NCI-H69 (cell line): ENCODE measurements at places on chromosomes 7 and 10.
A peak's percentile ranks its signal among the peaks of the same experiment; 100 is the strongest.

DNA sequence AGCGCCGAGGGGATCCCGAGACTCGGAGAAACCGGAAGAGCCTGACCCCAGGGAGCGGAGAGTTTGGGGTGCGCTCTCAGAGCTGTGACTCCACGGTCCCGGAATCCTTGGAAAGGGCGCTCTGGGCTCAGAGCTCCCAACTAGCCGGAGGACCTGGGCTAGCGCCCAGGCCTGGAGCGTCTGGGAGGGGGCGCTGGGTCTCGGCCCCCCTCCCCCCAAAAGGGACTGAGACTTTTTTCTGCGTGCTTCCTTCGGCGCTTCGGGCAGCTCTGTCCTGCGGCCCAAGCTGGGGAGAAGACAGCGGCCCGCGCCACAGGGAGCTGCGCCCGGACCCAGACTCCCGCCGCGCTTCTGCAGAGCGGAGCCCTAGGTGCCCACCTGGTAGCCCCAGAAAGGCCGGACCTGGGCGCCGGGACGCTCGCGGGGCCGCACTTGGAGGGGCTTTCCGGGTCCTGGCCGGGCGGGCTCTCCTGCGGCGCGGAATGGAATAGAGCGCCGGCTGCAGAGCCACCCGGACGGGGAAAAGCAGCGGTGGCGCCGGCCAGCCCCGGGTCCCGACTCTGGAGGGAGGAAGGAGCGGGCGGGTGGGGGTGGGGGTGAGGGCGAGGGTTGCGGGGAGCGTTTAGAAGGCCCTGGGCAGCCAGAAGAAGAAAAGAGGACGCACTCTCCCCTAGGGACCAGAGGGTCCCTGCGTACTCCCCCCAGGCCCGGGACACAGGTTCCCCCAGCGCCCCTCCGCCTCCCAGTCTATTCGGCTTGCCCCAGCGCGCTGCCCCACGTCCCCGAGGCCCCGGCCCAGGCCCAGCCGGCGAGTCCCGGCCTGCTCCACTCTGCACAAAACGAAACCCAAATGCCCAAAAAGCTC lies 4.7 kb downstream of the ZNF503 start:
- DNase-seq: no peak

- DNase-seq: no peak
Observed at GRCh38 chr10:79180414-79181221, 111.9 kb downstream of the ZMIZ1 start.

DNA sequence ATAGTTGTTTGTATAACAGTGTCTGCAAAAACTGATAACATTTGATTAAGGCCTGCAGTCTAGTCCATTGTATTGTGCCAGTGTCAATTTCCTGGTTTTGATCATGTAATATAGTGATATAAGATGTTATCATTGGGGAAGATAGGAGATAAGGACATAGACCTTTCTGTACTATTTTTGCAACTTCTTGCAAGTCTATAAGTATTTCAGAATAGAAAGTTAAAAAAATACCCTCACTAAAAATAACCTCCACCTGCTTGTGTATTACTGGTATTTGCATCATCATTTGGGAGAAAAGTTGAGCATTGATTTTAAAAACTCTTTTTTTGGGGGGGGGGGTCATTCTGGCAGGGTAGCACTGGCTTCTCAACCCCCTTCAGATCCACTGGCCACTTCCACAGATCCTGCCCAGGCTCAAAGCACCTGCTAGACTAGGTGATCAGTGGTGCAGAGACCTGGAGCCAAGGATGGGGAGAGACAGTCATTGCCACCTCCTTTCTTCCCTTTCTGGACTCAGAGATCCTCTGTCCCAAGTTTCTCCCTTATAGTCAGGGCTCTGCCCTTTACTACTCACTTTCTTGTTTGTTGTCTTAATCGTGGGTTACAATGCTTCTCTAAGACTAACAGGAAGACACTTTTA lies 103.0 kb downstream of the RBM20 start:
- no peak for DNase-seq

DNA sequence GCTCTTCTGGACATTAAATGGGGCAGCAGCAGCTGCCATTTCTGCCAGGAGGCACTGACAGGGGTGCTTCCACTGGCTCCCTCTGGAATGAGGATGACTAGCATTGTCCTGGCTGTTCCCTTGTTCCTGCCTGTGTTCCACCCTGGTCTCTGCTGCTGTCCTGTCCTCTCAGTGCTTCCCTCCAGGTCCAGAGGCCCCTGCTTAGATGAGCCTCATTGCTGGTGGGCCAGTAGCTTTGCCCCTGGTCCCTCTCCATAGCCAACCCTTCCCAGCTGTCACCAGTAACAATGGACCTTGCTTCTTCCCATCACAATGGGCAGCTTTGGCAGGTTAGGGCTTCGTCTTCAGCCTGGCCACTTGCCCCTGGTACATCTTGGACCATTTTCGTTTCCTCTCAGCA lies 561.1 kb downstream of the TCERG1L start:
- DNase-seq: no peak

GRCh38 chr7:151597541-151598444 lies 78.1 kb upstream of the RHEB start:
- peak; percentile 61 for DNase-seq

DNA sequence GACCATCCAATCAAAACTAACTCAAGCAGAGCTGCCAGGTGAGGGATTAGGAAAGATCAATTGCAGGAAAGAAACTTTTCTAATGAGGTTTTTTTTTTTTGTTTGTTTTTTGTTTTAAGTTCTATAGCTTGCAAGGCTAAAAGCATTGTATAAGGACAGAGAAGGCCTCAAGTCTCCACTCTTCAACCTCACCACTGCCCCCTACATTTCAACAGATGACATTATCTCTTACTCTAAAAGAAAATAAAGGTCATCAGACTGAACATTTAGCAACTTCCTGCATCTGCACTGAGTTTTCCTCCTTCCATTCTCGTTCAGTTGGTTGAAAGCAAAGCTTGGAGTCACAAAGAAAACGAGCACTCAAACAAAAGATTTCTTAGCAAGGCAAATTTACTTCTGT lies 45.2 kb upstream of the EXOC4 start:
- DNase-seq: peak; percentile 28

- DNase-seq: no peak
Observed at GRCh38 chr7:102935450-102936115, 22.8 kb downstream of the LRRC17 start.

DNA sequence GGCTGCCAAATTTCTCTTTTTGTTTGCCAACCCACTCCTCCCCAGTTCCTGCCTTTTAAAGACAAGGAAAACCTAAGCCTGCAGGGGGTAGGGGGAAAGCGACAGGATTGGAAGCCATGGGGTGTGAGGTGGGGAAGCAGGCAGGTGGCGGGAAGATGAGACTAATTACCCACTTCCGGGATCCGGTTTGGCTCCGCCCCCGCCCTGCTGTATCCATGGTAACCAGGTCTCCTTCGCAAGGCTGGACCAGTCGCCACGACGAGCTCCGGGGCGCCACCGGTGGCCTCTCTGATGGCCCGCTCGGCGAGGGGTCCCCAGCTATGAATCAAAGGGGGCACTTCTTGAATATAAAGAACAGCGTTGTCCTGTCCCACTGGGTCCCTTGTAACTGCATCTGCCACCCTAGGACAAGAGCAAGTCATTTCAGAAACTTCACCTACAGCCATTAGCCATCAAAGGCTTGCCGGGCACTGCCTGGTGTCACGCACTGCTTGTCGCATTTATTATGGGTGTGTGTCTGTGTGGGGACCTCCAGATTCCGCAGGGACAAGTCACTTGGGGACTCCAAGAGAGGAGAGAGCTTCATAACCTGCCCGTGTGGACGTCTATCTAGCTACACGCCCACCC lies 55.4 kb upstream of the LMTK2 start:
- peak; percentile 93 for DNase-seq

GRCh38 chr10:62582101-62582705 lies 208.0 kb downstream of the ZNF365 start:
- no peak for DNase-seq

GRCh38 chr7:26186364-26187311 lies 13.9 kb downstream of the HNRNPA2B1 start:
- peak; percentile 38 for DNase-seq

- DNase-seq: peak; percentile 26
Observed at GRCh38 chr7:98354052-98354451, 46.8 kb downstream of the BAIAP2L1 start.

- peak; percentile 82 for DNase-seq
Observed at GRCh38 chr7:35035511-35035961, 1.7 kb downstream of the DPY19L1 start.

- no peak for DNase-seq
Observed at GRCh38 chr10:114301177-114301576, 62.1 kb downstream of the VWA2 start.

DNA sequence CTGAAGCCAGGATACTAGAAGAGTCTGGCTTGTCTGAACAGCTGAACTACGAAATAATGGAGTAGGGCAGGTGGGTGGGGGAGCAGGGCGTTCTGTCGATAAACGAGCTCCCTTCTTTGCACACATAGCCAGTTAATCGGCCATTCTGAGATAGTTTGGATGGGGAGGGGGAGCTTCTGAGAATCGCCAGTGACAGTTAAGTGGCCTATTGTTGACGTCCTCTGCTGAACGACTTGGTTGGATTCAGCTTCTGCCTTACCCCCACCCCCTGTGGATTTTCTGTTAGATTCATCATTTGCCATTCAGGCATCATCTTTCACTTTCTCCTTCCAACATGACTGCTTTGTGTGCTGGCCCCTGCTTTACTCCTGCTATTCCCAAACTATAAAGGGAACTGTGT lies 520 bp downstream of the CPA5 start:
- peak; percentile 91 for DNase-seq

GRCh38 chr7:141356161-141356560 lies 195.0 kb upstream of the AGK start:
- no peak for DNase-seq

- DNase-seq: no peak
Observed at GRCh38 chr10:6643962-6644361, 63.9 kb upstream of the PRKCQ start.

DNA sequence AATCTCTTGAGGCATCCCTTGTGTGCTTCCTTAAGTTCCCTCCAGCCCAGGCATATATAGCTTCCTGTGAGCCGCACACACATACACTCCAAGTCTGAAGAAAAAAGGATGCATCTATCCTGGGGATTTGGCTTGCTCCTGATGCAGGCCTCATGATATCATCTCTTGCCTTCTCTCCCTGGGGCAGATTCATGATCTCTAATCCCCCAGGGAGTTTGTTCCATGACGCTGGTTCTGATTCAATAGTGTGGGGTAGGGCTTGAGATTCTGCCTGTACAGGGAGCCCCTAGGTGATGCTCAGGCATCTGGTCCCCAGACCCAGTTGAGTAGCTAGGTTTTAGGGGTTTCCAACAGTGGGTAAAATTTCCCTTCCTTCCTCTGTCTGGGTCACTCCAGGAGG lies 1.5 kb downstream of the PON1 start:
- DNase-seq: peak; percentile 13

DNA sequence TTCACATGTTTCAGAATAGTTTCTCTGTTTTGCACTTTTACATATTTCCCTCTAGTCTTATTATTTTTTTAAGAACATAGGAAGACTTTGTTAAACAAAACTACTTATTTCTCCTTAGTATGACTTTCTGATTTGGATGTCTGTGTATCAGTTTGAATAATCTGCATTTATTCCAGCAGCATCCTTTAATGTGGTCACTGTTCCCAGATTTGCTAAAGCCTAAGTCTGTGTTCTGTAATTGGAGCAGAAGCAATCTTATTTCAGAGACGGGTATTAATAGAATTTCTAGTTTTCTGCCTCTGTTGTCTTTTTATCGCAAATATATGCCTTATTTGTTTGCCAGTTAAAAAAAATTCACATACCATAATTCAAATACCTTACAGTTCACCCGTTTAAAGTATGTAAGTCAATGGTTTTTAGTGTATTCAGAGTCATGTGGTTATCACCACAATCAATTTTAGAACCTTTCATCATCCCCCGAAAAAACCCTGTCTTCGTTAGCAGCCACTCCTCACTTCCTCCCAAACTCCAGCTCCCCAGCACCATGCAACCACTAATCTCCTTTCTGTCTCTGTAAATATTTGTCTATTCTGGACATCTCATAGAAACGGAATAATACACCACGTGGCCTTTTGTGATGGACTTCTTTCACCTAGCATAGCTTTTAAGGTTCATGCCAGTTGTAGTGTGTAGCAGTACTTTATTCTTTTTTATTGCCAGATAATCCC lies 58.7 kb downstream of the INPP5F start:
- DNase-seq: peak; percentile 75

GRCh38 chr10:70378122-70378521 lies 4.3 kb downstream of the LRRC20 start:
- DNase-seq: peak; percentile 80

- peak; percentile 70 for DNase-seq
Observed at GRCh38 chr10:51397695-51398094, 301.7 kb downstream of the CSTF2T start.

- DNase-seq: no peak
Observed at GRCh38 chr7:106309362-106309761, 24.6 kb upstream of the NAMPT start.

- peak; percentile 88 for DNase-seq
Observed at GRCh38 chr7:25805027-25805687, 346.8 kb upstream of the NFE2L3 start.

DNA sequence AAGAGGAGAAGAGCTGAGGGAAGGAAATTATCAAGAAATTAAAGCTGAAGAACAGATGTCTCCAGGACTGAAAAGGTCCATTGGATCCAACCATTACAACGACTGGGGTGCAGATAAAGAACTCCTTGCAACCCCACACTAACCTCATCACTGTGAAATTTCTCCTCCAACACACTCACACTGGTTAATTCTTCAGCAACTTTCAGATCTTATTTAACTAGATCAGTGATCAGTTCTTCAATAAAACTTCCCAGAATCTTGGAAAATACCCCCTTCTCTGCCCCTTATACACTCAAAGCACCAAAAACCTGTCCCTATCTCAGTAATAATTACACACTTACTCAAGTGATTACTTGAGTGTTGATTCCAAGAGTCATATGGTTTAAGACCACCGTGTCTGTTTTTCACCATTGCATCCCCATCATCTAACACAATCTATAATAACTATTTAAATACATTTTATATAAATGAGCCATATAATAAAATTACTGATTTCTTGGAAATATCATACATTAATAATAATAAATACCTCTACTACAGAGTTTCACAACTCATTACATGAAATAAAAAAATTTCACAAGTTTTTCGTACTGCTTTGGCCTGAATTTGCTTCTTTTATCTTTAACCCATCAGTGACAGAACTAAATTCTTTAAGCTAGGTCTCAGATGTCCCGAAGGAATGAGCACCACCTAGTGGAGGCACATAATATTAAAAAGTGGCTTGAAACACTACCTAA lies 123.7 kb downstream of the MPP7 start:
- peak; percentile 29 for DNase-seq

GRCh38 chr10:47261121-47261520 lies 38.9 kb upstream of the GDF10 start:
- DNase-seq: no peak

- DNase-seq: no peak
Observed at GRCh38 chr7:7965301-7965700, 3.3 kb upstream of the GLCCI1 start.

GRCh38 chr10:88534072-88534665 lies 48.9 kb downstream of the RNLS start:
- DNase-seq: peak; percentile 5
